Naive thymus-derived CD4-positive, alpha-beta T cell (primary cell): ENCODE measurements at places on chromosomes 7 and 10.

DNA sequence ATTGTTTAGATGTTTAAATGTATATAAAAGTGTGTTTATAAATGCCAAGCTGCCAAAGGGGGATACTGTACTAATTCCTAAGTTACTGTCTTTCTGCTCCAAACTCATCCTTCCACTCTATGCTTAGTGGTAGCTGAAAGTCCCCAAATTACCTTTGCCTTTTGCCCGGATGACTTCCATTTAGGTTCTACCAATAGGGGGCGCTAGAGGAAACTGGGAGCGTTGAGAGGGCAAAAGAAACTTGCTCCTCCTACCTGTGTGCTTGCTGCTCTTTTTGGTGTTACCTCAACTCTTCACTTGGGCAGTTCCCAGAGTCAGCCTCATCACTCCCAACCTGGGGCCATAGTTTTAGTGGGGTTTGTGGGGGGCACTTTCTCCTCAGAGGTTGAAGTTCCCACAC, 5.9 kb upstream of the OR2A25 start:
- H3K4me3 ChIP-seq: no peak overlapping the region
- no peak overlapping the region for H3K27ac ChIP-seq
- no peaks in the 10 kb centered on the region for H3K4me1 ChIP-seq
- H3K27me3 ChIP-seq: no peaks in the 10 kb centered on the region

DNA sequence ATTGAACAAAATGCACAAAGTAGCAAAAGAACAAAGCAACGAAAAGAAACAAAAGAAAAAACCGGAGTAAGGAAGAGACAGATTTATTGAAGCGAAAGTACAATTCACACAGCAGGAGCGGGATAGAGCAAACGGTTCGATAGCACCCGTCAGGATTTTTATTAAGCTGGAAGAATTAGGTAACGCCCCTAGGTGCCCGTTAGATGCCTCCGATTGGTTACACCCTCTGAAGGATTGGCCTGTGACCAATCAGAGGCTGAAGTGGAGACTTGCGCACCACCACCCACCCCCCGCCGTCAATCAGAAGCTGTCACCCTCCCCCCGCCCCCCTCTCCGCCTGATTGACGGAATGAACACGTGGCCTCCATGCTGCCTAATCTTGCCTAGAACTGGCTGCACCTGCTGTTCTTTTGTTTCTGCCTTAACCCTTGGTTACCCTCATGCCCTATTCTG, 16.8 kb downstream of the OCM2 start:
- H3K27me3 ChIP-seq: no peaks in the 10 kb centered on the region
- no peaks in the 10 kb centered on the region for H3K36me3 ChIP-seq

- no peaks in the 10 kb centered on the region for H3K27me3 ChIP-seq
- no peak overlapping the region for H3K4me3 ChIP-seq
- DNase-seq: no peak
Observed at GRCh38 chr10:33117816-33118215, 159.8 kb upstream of the ITGB1 start.

- no peaks in the 10 kb centered on the region for H3K27me3 ChIP-seq
- no peak overlapping the region for H3K27ac ChIP-seq
- no peaks in the 10 kb centered on the region for H3K4me1 ChIP-seq
Observed at GRCh38 chr7:12550956-12551355, 19.6 kb upstream of the SCIN start.

DNA sequence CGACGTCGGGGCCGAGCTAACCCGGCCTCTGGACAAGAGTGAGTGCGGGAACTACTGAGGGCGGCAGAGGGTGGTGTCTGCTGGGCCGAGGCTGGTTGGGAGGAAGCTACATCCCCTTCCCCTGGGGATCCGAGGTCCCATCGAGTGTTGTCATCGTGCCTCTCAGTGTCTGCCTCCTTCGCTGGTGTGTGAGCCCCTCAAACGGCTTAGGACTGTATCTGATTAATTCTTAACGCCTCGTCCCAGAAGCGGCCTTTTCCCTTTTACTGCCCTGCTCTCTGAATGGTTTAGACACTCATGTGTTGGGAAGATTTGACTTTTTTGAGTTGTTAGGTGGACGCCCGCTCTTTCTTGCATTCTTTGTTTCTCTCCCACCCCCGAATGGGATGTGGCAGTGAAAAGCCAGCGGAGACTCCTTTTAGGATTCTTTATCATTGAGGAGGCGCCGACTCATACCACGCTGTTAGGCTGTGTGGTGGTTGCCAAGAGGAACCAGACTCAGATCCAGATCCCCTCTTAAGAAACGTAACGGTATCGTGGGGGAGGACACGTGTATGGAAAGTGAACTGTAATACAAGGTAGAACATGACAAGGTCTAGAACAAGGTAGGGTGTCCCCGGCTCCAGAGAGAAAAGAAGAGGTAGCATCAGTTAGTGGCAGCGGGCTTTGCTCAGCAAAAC, 631 bp downstream of the SUPV3L1 start:
- peak overlapping the region; percentile 95 for H3K27ac ChIP-seq
- H3K36me3 ChIP-seq: no peaks in the 10 kb centered on the region
- peaks cover 12% of the 10 kb centered on the region for H3K4me1 ChIP-seq
- peak overlapping the region; percentile 83 for H3K4me3 ChIP-seq
- DNase-seq: no peak

GRCh38 chr10:48600645-48601505, 4.0 kb downstream of the ARHGAP22 start:
- no peaks in the 10 kb centered on the region for H3K27me3 ChIP-seq
- no peak overlapping the region for H3K4me3 ChIP-seq
- no peaks in the 10 kb centered on the region for H3K4me1 ChIP-seq
- no peaks in the 10 kb centered on the region for H3K36me3 ChIP-seq

- H3K27ac ChIP-seq: no peak overlapping the region
- no peaks in the 10 kb centered on the region for H3K4me1 ChIP-seq
- no peak for DNase-seq
- H3K27me3 ChIP-seq: no peaks in the 10 kb centered on the region
- H3K4me3 ChIP-seq: no peak overlapping the region
Observed at GRCh38 chr7:573933-574381, 54.3 kb upstream of the PDGFA start.
